NCI-H1436 treated with DMSO at 0.1 percent for 48 hours (cell line): ENCODE measurements at places on chromosomes 5 and 9.

DNA sequence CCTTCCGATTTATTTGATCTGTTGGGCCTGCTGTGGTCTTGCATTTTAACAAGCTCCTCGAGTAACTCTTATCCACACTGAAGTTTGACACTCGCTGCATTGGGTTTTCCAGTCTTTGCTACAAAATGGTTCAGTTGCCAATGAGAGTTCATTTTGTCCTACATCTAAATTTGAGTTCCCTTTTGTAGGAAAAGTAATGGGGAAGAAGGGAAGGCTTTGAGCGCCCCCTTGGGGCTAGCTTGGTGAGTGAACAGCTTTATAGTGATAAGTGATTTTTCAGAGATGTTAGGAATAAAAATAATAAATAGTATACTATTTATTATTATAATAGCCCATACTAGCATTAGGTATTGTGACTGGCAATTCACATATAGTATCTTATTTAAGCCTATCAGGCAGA lies 89.9 kb upstream of the GNAQ start:
- DNase-seq = no peak

DNA sequence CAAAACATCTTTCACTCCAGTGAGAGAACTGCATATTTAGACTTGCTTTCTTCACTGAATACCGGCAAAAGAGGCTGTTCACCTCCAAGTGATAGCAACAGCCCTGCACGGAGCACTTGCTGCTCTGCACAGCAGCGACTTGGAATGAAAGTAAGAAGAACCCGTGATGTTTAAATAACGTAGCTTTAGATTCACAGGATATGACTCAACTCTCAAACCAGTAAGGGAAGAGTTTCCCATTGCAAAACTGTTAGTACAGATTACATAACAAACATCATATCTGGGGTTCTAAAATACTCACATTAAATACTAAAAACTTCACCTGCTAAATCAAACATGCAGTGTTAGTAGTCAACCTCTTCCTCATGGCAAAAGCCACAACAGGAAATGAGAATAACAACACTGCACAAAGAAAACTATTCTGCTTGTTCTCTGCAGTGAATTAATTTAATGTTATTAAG lies 203.4 kb downstream of the MCTP1 start:
- DNase-seq = no peak

GRCh38 chr9:69469136-69469535 lies 144.1 kb downstream of the ENTREP1 start:
- DNase-seq = peak; percentile 45

DNA sequence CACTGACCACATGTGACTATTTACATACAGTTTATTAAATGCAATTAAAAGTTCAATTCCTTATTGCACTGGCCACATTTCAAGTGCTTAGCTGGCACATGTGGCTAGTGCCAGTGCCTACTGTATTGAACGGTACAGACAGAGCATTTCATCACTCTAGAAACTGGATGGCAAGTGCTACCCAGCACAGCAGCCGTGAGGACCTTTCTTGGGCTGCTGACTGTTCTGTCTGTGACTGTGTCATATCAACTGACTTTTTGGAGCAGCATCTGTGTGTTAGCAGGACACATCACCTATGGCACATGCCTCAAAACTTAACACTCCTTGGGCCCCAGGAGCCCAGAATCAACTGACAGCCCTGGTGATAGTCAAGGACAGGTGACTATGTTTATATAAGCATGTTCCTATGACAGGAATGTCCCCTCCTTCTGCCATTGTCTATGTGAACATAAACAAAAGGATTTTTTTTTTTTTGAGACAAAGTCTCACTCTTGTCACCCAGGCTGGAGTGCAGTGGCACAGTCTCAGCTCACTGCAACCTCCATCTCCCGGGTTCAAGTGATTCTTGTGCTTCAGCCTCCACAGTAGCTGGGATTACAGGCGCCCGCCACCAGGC lies 8.9 kb downstream of the IRF1 start:
- no peak for DNase-seq

DNA sequence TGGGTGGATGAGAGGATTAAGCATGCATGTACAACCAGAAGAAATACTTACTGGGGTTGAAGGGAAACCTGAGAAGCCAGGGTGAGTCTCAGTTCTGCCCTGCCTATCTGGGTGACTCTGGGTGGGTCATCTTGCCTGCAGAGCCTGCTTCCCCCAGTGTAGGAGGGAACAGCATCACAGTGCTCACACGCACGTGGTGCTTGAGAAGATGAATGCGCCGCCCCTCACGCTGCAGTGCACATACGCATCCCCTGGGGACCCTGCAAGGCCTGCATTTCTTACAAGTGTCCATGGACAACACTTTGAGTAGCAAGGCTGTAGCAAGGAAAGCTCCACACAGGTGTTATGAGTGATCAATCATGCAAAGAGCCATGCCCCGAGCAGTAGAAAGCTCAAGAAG lies 18.7 kb upstream of the GABBR2 start:
- DNase-seq = no peak

- no peak for DNase-seq
Measured at GRCh38 chr5:172284611-172284980, 1.0 kb upstream of the UBTD2 start.

DNA sequence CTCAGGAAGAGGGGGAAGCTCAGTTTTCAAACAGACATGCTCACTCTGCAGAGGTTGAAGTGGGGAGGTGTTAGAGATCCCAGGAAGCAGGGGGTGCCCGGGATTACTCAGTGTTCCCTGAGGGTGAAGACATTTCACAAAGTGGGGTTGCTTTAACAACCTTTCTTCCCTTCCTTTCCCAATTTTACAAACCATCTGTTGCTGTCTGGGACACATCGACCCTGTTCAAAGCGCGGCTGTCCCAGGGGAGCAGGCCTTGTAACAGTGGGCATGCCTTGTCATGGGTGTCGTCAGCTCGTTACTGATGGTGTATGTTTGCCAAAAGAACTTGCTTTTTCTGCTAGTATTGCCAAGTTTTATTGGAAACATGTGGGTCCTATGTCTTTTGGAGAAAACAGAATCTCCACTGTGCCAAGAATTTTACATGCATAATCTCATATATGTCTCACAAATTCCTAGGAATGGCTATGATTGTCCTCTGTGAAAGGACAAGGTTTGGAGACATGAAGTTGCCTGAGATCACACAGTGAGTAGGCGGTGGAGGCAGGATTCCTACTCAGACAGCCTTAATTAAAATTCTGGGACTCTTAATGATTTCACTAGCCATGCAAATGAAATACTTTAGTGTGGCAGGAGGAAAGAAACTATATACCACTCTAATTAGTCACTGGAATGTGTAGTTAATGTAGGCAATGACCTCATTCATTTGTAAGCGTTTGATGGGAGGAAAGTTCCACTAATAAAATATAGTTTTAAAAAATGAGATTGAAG lies 198.9 kb downstream of the NXNL2 start:
- no peak for DNase-seq

GRCh38 chr5:139787568-139788293 lies 7.9 kb upstream of the PSD2 start:
- DNase-seq = no peak

- no peak for DNase-seq
Measured at GRCh38 chr9:72950875-72951442, 1.9 kb downstream of the ALDH1A1 start.

DNA sequence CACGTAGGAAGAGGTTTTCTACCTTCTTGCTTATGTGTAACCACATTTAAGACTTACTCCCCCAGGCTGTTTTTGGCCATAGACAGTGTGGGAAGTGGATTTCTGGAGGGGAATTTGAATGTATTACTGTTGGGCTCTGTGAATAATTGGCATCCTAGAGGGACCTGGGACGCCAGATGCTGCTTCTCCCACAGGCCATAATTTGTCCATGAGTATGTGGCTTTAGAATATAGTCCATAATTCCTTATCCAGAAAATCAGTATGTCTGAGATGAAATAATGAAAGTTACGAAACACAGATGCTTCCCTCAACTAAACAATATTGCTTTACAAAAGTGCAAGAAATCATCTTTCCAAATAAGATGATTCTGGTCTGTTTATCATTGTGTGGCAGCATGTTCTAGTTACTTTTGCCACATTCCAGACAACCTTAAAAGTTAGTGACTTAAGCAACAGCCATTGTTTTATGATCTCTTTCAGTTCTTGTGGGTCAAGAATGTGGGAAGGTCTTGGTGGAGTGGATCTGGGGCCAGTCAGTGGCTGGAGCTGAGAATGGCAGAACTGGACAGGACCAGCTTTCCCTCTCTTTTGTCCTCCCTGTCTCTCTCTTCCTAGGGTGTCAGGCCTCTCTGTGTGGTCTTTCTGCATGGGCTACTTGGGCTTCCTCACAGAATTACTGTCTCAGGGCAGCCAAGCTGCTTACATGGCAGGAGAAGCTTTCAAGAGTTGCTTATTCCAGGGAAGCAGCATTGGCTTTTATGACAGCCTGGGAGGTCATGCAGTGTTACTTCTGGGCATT lies 79.4 kb downstream of the FBXL7 start:
- DNase-seq = no peak

- no peak for DNase-seq
Measured at GRCh38 chr5:38650946-38651345, 94.5 kb upstream of the LIFR start.

DNA sequence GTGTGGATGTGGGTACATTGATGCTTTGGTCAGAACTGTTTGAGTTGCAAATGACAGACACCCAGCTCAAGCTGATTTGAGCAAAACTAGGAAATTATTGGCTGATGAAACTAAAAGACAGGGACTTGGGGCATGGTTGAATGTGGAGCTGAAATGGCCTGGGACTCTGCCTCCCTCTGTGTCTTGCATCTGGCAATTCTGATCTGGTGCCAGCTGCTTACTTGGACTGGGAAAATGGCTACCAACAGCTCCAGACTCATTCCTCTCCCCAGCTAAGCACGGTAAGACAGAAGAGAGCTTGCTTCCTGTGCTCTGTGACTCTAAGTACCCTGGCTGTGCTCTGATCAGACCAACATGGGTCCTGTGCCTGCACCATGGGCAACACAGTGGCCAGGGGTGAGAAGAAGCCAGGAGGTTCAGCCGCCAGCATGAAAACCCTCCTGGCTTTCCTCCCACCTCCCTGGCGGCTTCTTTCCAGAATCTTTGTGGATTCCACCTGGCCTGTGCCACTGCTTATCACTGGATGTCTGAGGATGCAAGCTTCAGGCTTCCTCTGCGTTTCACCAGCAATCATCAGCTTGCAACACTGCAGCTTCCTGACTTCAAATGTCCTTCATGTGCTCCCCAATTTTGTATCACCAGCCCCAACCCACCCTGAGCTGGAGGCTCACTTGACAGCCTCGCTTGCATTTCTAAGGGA lies 44.1 kb downstream of the C5orf15 start:
- DNase-seq = no peak

DNA sequence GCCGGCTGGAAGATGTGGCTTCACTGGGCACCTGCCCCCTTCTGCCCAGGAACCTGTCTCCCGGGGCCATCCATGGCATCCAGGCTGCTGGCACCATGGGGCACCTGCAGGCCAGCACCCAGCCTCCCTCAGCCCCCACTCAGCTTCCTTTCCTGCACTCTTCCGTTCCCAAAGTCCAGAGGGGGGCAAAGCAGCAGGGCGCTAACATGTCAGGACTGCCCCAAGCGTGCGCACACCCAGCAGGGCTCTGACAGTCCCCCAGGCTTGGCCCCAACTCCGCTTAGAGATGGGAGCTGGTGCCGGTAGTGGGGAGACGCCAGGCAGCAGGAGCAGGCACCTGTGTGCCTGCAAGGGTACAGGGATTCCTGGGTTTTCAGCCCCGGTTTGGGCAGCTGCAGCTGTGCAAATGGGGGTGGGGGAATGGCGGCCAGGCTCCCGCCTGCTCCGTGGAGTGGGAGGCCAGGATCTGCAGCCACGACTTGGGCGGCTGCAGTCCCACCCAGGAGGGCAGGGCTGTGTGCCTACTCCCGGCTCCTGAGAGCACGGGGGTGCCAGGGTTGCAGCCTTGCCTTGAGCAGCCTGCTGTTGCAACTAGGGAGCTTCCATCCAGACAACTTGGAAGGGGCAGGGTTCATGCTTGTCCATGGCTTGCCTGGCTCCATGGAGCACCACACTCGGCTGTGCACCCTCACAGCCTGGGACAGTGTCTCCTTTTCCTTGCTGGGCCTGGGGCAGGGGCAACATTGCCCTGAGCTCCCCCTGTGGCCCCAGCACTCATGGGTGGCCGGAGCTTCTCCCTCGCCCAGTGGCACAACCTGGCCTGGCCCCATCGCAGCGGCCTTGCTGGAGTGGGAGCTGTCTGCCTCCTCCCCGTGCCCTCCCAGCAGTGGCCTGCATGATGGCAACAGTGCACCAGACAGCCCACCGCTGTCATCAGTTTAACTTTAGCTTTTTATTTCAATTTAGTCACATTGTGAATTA lies 561.1 kb downstream of the MTRR start:
- no peak for DNase-seq

DNA sequence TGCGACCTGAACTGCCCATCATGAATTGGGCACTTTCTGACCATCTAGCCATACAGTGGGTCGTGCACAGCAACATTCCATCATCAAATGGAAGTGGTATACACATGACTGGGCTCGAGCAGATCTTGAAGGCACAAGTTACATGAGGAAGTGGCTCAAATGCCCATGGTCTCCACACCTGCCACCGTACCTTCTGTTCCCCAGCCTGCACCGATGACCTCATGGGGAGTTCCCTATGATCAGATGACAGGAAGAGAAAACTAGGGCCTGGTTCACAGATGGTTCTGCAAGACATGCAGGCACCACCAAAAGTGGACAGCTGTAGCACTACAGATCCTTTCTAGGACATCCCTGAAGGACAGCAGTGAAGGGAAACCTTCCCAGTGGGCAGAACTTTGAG lies 21.8 kb downstream of the MTMR12 start:
- no peak for DNase-seq

DNA sequence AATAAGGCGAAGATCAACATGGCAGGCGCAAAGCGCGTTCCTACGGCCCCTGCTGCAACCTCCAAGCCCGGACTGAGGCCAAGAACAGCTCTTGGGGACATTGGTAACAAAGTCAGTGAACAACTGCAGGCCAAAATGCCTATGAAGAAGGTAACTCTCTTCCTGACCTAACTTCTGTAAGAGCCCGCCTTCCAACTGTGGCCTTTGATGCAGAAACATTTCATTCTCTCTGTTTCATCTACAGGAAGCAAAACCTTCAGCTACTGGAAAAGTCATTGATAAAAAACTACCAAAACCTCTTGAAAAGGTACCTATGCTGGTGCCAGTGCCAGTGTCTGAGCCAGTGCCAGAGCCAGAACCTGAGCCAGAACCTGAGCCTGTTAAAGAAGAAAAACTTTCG lies 979 bp downstream of the CCNB1 start:
- no peak for DNase-seq

- peak; percentile 71 for DNase-seq
Measured at GRCh38 chr9:113343732-113344231, 3.7 kb upstream of the WDR31 start.
